Fibroblast of upper back skin (primary cell): ENCODE measurements at places on chromosomes 5 and 9.

DNA sequence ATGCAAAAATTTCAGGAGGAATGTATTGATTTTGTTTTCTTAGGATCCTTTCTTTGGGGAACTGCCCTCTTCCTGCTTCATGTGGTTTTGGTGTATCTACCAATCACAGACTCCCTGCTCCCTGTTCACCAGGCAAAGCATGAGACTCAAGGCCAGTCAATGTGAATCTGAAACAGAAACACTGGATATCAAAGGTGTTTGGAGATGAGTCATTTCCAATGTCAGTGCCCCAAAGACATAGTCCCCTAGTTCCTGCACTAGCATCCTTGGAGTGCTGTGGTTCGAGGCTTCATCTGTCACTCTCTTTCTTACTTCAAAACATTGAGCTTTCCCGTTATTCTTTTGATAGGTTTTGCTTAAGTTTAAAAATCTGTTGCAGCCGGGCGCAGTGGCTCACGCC is 8.1 kb downstream of the PPP3R2 start:
- no peak for DNase-seq

- DNase-seq: no peak
Observed at GRCh38 chr5:154863291-154864080, 5.1 kb downstream of the CNOT8 start.

- DNase-seq: peak; percentile 36
Observed at GRCh38 chr5:65022932-65023331, 254.2 kb downstream of the CWC27 start.

- DNase-seq: no peak
Observed at GRCh38 chr9:92669527-92669889, 423 bp downstream of the IPPK start.

GRCh38 chr5:112951124-112951702 is 25.4 kb upstream of the DCP2 start:
- DNase-seq: no peak

- DNase-seq: peak; percentile 67
Observed at GRCh38 chr9:105969636-105970035, 275.3 kb downstream of the TMEM38B start.

DNA sequence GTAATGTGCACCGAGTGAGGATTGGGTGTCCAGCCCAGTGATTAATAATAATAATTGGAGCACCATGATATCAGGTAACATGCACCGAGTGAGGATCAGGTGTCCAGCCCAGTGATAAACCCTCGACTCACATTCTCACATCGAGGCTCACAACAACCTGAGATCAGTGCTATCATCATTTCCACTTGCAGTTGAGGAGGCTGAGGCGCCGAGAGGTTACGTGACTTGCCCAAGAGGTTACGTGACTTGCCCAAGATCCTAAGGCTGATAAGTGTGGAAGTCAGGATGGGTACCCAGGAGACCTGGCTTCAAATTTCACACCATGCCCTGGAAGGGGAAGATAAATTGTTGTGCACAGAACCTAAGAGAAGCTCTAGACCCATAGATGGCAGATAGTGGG is 189.4 kb downstream of the MED10 start:
- no peak for DNase-seq

DNA sequence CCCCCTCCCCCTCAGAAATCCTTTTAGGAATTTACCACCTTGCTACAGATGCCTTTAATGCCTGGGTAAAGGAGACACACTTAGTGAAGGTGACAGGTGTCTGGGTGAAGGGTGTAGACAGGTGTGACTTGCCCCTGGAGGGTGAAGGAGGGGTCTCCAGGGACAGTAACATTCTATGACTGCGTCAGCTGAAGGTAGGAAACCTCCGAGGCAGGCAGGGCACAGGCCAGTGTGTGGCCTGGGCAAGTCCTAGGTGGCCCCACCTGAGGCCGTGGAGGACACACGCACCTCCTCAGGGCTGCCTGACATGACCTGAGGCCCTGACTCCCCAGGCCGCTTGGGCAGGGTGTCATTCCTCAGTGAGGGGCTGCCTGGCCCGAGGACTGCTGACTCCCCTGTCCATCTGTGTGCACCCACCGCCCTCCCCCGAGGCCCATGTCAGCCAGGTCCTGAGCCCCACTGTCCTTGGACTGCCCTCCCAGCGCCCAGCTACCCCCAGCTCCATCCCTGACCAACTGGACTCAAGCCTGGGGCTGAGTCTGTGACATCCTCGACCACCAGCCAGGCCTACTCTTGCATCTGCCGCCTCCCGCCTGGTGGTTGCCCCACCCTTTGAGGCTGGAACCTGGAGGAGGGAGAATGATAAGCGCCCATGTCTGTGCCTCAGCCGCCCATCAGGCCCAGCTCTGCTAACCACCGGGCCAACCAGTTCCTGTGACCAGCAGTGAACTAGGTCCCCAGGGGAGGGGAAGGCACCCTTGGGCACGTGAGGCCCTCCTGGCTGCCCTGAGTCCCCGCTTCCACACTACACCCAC is 18.4 kb downstream of the CARD19 start:
- no peak for DNase-seq

DNA sequence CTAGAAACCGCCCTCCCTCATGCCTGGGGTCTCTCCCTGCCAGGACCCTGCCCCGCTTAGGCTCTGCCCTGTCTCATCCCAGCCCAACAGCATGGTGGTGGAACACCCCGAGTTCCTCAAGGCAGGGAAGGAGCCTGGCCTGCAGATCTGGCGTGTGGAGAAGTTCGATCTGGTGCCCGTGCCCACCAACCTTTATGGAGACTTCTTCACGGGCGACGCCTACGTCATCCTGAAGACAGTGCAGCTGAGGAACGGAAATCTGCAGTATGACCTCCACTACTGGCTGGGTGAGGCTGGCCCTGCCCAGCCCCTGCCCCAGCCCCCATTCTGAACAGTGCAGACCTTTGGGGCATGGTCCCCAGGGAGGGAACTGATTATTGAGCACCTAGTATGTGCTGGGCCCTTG is 33.9 kb downstream of the GSN start:
- DNase-seq: no peak

- DNase-seq: peak; percentile 89
Observed at GRCh38 chr9:35790385-35791296, 750 bp upstream of the NPR2 start.

GRCh38 chr9:108209132-108209685 is 646.6 kb downstream of the ACTL7B start:
- DNase-seq: no peak

DNA sequence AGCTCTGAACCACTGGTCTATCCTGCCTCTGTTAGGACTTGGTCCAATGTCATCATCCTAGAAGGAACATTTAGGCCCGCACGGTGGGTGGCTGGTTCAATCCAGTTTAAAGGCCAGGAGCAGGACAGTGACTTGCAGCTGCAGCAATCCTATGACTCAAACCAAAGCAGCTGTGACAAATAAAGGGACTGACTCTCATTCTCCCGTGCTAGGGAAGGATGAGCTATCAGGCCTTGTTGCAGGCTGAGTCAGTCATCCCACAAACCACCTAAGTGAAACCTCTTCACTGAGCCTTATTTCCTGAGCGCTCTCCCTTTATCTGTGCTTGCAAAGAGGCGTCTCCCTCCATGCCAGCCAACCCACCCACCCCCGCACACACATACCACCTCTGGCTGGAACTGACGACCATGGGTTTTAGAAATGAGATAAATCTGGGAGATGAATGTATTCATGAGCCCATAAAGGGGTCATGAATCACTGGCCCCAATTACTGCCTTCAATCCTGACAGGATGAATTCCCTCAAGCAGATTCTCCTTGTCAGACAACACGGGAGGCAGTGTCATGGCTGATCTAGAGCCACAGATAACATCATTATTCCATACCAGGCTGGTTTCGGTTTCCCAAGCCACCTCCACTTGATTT is 93.4 kb downstream of the KCNIP1 start:
- DNase-seq: peak; percentile 74

- DNase-seq: no peak
Observed at GRCh38 chr9:114460513-114461199, 44.6 kb downstream of the WHRN start.

GRCh38 chr9:122201641-122202040 is 27.1 kb downstream of the LHX6 start:
- DNase-seq: peak; percentile 40

DNA sequence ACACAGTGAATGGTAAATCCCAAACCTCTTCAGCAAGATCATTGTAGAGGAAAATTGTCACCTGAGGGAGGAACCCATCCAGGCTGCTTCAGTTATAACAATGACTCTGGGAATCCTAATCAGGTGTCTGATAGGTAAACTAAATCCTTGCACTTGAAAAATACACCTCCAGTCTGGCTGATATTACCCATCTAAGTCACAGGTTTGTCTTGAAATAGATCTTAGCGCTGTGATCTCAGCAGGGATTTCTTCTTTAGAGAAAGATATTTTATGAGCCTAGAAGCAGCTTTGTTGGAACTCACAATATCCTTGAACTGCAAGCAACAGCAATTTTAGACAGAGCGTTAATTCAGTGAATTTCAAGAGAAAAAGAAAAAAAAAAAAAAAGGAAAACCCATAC is 149.7 kb downstream of the SGCD start:
- no peak for DNase-seq
